Activated T-cell treated with anti-CD3 and anti-CD28 coated beads, Interleukin-2, amount 50 U/mL, for 72 hours (primary cell): ENCODE measurements at places on chromosomes 11 and 22. TPM values are rescaled to one million over a fixed set of nuclear protein-coding genes. Genes with fewer than 3 reads are reported as not detected.

OR10D3 gene
- not detected for total RNA-seq

RAB36 gene
- 0.19 TPM for total RNA-seq

HOATZ gene
- not detected for total RNA-seq

KDM4E gene
- total RNA-seq = not detected

DNA sequence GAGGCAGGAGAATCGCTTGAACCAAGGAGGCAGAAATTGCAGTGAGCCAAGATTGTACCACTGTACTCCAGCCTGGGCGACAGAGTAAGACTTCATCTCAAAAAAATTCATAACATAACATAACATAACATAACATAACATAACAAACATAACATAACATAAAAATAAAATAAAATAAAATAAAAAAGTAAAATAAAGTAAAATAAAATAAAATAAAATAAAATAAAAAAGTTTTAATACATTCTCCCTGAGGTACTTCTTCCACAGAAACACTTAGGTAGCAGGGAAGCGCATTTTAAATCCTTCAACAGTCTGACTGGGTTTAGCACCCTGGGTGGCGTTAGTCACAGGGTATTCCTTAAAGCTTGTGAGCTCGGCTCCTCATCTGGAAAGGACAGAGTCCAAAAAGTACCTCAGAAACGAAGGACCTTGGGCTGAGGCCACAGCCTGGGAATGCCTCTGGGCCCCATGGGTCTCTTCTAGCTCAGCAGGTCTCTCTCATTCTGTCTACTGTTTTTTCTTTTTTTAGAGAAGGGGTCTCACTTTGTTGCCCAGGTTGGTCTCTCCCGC, 41.7 kb downstream of the MICAL3 start:
- H3K27ac ChIP-seq = no peak overlapping the region
- no peaks in the 10 kb centered on the region for H3K36me3 ChIP-seq
- peaks cover 28% of the 10 kb centered on the region for H3K4me1 ChIP-seq
- no peaks in the 10 kb centered on the region for H3K27me3 ChIP-seq
- H3K4me3 ChIP-seq = no peak overlapping the region

DNA sequence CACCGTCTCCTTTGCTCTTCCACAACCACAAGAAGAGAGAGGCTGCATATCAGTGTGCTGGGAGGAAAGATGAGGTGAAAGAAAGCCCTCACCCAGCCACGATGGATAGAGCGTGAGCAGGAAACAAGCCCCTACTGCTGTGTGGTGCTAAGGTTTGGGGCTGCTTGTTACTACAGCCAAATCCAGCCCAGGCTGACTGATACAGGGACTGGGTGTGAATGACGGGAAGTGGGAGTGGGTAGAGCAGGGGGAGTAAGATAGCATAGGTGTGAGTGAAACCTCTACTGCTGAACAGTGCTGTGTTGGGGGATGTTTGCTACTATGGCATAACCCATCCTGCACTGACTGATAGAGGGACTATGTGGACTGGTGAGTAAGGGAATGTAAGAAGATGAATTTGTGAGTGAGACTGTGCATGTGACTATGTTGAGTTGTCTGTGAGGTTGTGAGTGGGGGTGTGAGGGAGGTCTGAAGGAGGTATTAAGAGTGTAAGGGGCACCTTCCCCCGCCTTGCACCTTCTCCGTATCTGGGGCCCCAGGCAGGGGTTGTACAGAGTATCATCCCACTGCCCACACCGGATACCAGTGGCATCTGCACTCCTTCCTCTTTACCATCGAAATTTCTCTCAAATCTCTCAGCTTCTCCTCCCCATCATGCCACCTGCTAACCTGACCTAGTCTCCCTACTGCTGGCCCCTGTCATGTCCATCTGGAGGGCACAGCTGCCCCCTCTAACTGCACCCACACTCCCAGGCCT, 91.5 kb downstream of the MN1 start:
- no peak overlapping the region for H3K4me3 ChIP-seq
- H3K36me3 ChIP-seq = no peaks in the 10 kb centered on the region

GRCh38 chr22:42635531-42635930, 4.9 kb downstream of the ATP5MGL start:
- no peak overlapping the region for H3K27ac ChIP-seq
- H3K27me3 ChIP-seq = no peaks in the 10 kb centered on the region
- no peak for DNase-seq
- H3K36me3 ChIP-seq = peaks cover 1% of the 10 kb centered on the region
